ENCODE measurements at places on chromosomes 7 and 10. TPM values are rescaled to one million over a fixed set of nuclear protein-coding genes. Genes with fewer than 3 reads are reported as not detected.

DNA sequence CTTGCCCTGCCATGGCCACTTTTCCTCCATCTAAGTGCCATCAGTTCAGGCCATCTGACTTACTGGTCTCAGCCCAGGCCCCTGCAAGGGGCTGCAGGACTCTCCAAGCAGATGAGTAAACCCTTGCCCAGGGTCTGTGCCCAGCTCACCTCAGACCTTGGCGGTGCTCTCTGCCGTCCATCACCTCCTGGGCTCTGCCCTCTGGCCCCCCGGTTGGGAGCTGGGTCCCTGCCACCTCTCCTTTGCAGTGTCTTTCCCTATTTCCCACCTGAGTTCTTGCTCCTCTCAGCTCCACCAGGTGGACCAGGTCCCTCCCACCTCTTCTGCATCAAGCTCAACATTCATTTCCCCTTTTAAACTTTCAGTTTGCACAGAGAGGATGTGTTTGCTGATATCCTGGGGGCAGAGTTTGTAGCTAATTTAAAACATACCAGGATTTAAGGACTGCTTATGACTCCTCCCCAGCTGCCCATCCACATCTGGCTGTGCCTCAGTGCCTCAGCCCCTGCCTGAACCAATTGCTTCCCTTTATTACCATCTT, 135.5 kb downstream of the SLIT1 start:
- DNase-seq, result no peak

DNA sequence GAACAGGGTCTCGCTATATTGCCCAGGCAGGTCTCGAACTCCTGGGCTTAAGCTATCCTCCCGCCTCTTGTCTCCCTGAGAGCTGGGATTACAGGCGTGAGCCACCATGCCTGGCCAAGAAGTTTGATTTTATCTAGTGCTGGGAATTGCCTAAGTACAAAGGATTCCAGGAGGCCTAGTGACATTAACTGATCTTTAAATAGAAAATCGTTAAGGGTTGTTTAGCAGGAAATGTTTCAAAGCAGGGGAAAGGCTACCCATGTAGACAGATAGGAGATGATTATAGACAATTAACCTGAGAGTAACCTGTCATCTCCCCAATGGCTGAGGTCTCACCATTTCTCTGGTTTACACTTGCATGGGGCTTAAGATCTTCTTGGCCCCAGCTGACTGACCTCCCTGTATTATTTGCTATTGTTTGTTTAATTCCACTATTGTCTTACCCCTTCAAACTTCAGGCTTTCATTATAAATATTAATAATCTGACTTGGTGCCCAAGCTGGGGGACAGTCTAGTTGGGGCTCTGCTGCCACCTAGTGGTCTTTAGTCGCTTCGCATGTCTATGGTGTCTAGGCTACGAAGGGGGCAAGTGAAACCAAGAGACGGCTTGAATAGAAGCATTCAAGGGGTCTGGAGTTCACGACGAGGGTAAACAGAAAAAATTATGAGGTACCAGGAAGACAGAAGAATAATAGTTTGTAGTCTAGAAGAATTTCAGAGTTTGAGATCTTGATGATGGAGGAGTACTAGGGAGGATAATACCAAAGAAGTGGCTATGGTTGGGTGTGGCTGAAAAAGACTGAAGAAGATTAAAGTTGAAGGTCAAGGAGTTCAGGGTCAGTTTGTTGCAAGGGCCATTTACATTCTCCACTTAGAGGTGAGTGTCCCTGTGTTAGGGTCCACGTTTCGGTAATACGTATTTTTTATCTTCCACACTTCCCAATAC, 40.4 kb upstream of the BPGM start:
- peak; percentile 62 for DNase-seq

GRCh38 chr10:100654782-100655325, 90.5 kb upstream of the PAX2 start:
- no peak for DNase-seq

DNA sequence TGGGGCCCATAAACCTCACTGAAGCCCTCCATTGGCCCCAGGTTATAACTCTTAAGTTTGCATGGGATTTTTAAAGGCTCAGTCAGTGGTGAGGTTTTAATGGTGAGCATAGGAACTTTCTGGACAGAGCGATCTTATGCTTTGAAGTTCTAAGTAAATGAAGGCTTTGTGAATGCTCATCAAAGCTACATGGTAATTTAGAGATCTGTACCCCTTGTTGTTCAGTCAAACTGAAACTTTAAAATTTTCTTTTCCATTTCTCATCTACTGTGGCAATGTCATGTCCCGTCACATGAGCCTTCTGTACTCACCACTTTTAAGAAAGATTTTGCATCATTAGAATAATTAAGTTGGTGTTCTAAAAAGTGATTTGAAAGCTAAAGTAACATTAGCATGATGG, 39.9 kb downstream of the CHN2 start:
- DNase-seq, result no peak

DNA sequence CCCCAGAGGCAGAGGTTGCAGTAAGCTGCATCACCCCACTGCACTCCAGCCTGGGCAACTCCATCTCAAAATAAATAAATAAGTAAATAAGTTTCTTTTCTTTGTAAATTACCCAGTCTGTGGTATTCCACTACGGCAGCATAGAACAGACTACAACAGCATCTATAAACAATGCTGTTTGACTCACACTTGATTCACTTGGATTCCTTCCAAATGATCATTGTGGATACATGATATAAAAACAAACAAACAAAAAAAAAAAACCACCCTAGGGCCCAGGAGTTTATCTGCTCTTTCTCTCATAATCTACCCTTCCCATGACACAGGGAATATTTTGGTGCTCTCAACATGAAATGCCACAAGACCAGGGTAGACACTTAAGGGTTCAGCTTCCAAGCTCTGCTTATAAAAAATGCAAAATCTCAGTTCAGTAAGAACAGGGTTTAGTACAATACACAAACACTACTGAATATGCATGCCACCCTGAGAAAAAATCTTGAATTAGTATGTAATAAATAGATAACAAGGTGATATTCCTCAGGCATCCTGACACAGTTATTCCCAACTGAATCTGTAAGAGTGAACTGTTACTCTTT, 200.9 kb downstream of the FAM107B start:
- peak; percentile 81 for DNase-seq

- no peak for DNase-seq
Measured at GRCh38 chr7:141701489-141702046, 398 bp downstream of the DENND11 start.

- no peak for DNase-seq
Measured at GRCh38 chr7:38245409-38245977, 27.9 kb downstream of the TARP start.

GRCh38 chr7:4076701-4077294, 605.3 kb upstream of the FOXK1 start:
- DNase-seq, result no peak

Gene HTR7
- 0.11 TPM for polyA plus RNA-seq

Measured in A549 (cell line).